ENCODE measurements at places on chromosomes 13 and 19.

GRCh38 chr19:35555301-35556005 is 8.0 kb downstream of the ATP4A start:
- DNase-seq = peak; percentile 76

- no peak for DNase-seq
Measured at GRCh38 chr19:50791594-50792271, 1.5 kb downstream of the ACP4 start.

- no peak for DNase-seq
Measured at GRCh38 chr13:98976338-98976737, 1.5 kb downstream of the DOCK9 start.

DNA sequence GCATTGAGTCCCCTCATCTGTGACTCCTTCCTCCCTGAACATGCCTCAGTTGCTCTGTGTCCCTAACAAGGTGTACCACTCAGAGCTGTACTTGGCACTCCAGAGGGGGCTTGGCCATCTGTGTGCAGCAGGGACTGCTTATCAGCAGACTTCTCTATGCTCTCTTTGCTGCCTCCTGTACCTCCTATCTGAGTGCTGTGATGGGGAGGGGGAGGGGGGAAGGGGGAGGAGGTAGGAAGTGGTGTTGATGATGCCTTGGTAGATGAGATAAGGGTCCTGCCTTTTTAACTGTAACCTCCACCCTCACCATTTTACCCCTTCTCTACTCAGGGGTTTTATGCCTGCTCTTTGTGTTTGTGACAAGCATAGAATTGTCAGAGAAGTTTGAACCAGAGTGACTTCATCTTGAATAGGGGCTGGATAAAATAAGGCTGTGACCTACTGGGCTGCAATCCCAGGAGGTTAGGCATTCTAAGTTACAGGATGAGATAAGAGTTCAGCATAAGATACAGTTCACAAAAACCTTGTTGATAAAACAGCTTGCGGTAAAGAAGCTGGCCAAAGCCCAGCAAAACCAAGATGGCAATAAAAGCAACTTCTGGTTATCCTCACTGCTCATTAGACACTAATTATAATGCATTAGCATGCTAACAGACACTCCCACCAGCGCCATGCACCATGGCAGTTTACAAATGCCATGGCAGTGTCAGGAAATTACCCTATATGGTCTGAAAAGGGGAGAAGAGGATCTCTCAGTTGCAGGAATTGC is 13.2 kb downstream of the PCDH8 start:
- DNase-seq = no peak

- DNase-seq = no peak
Measured at GRCh38 chr13:24625331-24625731, 54.9 kb upstream of the ATP12A start.

DNA sequence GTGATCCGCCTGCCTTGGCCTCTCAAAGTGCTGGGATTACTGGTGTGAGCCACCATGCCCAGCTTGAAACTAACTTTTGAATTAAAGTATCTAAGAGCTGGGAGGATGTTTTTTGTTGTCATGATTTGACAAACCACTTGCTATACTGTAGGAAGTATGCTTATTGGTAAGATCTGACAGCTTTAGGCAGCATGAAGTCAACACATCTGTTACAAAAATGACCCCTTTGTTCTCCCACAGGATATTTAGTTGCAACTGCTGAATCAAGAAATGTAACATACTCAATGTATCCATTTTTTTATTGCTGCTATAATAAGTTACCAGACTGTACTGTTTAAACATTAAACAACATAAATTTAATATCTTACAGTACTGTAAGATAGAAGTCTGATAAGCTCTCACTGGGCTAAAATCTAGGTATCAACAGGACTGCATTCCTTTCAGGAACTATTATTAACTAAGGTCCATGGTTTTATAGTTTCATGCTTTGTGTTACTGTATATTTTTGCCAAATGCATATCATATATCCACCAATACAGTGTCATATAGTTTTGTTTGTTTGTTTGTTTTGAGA is 22.8 kb upstream of the LRP3 start:
- no peak for DNase-seq

DNA sequence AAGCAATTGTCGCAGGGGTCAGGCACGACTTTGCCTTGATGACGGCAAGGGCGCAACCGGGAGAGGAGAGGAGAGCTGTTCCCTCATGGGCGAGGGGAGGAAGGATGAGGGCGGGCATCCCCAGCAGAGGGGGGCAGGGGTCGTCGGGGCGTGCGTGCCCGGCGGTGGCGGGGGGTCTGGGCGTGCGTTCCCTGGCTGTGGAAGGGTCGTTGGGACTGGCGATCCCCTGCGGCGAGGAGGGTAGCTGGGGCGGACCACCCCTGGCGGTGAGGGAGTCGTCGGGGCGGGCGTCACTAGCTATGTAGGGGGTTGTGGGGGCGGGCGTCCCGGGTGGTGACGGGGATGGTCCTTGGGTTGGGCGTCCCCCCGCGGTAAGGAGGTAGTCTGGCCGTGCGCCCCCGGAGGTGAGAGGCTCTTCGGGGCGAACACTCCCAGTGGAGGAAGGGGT is 1.7 kb downstream of the COMP start:
- DNase-seq = no peak

DNA sequence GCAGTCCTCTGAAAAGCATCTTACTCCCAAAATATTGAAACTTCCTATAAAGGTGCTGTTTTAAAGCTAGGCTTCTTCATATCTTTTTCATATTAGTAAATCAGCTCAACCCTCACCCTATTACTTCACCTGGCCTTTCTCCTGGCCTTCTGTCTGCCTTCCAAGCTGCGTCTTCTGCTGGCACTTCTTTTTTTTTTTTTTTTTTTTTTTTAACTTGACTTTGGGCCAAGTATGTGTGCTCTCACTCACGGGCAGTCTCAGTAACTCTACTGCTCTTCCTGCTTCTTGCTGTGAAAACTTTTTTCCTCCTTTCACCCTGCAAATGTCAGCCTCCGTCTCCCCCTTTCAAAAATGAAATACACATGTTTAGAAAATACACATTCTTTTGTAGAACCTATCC is 41.2 kb upstream of the KCTD4 start:
- DNase-seq = no peak

GRCh38 chr13:70732611-70733010 is 624.4 kb upstream of the KLHL1 start:
- DNase-seq = no peak

DNA sequence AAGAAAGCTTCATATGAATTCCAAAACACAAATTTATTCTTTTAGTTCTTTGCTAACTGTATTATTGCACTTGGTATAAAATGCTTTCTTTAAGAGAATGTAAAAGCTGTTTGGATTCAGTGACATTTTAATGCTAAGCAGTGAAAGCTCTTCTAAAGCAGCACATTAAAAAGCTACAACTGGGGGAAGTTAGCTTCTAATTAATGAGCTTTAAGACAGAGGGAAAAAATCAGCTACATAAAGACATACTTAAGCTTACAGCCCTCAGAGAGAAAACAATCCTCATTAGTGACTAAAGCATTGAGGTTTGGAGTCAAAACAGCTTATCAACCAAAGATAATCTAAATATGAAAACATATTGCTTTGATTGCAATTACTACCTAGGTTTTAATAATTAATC is 1222.2 kb upstream of the SPRY2 start:
- DNase-seq = no peak

DNA sequence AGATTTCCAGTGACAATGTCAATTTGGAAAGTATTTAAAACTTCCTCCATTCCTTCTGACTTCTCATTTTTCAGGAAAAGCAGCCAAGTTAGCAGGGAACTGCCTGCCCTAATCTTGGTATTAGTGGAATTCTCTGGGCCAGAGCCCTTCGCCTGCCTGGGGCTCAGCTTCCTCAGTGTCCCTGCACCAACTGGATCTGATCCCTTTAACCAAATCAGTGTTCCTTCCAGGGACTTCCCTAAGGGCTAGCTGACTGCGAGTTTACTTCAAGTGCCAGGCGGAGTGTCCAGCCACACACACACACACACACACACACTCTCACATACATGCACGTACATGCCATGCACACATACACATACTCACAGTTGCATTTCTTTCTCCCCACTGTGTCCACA is 20.0 kb downstream of the RAB20 start:
- no peak for DNase-seq
